ENCODE measurements at places on chromosomes 16 and 17.

GRCh38 chr17:214881-215331, 33.5 kb upstream of the DOC2B start:
- DNase-seq, result no peak

DNA sequence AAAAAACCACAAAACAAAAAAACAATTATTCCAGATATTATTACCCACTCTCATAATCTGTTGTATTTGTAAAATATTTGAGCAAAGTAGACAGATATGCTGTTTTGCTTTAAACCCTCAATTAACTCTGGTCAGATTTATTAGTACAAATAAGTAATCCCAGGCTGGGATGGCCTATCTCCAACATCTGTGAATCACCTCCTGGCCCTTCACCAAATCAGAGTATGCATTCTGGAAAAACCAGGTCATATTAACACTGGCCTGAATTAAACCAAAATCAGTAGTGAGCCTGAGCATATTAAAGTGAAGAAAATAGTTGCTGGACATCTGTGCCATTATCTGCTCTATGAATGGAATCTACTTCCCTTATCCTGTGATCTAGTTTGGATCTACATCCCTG, 41.0 kb downstream of the STAT3 start:
- peak; percentile 90 for DNase-seq

DNA sequence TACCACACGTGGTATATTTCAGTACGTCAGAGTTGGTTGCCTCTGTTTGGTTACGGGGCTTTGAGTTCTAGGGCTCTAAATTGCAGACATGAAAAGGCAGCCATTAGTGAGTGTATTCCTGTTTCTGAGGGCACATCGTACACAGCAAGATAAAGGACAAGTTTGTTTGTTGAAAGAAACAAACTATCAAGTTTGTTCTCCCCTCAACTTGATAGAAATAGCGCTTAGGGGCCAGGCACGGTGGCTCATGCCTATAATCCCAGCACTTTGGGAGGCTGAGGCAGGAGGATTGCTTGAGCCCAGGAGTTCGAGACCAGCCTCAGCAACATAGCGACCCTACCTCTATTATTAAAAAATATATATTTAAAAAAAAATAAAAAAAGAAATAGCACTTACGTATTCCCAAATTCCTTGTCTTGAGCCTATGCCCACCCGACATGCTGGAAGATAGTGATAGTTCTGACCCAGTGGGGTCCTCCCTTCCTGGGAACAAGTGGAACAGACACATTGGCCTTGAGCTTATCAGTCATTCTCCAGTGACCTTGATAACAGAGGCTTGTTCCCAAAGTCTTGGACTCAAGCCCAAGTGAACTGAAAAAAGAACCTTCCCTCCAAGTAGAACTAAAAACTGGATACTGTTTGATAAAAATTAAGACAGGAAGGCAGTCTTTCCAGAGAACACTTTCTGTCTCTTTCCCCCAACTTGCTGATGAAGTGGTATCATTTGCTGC, 139.9 kb upstream of the CACNG3 start:
- no peak for DNase-seq

GRCh38 chr17:31417051-31417792, 25.7 kb downstream of the RAB11FIP4 start:
- DNase-seq, result no peak

DNA sequence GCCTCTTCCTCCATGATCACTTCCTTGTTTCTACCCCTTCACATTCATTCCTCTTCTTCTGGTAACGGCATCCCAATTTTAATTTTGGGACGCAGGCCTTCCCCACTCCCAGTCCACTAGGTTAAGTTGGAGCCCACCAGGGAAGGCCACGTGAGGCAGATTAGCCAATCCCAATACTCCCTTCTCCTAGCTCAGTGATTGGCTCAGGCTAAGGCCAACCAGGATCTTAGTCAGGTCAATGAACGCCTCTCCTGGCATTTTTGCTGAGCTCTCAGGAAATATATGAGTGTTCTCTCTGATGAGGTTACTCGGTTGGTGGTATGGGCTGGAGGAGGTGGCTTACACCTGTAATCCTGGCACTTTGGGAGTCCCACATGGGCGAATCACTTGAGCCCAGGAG, 15.4 kb downstream of the SEZ6L2 start:
- no peak for DNase-seq

DNA sequence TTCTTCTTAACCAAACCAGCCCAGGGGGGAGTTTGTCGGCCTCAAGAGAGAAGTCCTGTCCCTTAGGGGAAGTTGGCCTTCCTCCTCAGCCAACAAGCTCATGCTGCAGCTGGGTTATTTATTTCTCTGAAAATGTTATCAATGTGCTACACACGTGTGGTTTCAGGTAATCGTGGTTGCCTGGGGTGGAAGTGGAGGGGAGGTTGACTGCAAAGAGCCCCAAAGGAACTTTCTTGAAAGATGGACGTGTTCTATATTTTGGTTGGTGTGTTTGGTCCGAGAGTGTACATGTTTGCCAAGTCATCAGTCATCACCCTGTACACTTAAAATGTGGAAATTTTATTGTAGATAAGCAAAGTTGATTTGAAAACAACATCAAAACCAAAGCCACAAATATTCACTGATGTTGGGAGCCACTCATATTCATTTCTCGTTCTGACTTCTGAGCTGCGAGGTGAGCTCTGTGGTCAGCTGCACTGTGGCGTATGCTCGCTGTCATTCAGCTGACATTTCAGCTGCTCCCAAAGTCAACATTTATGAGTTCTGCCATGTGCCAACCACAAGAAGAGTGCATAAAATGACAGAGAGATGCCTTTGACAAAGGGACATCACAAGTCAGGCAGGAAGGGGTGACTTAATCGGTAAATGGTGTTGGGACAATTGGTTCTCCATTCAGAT, 26.5 kb upstream of the ADGRG1 start:
- DNase-seq, result no peak

- no peak for DNase-seq
Measured at GRCh38 chr16:87507351-87508069, 14.7 kb upstream of the ZCCHC14 start.

DNA sequence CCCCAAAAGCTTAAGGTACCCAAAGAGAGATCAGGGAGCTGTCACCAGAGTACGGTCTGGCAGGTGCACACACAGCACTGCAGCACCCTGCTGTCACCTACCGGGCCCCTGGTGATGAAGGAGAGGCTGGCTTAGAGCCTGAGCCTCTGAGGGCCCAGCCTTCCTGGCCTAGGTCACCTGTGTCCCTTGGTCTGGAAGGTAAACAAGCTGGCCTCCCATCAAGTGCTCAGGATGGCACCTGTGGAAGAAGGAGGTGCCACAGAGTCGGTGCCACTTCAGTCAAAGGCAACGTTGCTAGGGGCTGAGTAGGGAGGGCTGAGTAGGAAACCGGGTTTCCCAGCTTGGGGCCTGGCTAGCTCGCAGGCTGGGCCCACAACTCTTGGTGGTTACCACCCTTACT, 70.7 kb downstream of the COG7 start:
- no peak for DNase-seq

- no peak for DNase-seq
Measured at GRCh38 chr16:49904348-49905062, 48.6 kb upstream of the ZNF423 start.

DNA sequence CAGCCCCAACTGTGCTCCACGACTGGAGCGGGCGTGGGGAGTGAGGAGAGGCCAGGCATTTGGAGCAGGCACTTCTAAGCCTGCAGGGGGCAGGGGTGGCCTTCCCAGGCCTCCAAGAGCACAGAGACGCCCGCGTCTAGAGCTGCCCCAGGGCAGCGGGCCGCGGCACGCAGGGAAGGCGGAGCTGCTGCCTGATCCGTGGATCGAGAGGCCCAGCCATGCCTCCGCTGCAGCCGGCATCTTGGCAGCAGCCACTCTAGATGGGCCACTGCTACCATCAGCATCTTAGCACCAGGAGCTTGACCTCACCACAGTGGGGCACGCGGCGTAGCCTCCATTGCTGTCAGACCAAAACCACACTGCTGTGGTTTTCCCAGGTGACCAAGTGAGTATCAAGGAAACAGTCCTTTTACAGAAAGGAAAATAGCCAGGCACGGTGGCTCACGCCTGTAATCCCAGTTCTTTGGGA, 20.4 kb upstream of the WDR45B start:
- DNase-seq, result peak; percentile 38

DNA sequence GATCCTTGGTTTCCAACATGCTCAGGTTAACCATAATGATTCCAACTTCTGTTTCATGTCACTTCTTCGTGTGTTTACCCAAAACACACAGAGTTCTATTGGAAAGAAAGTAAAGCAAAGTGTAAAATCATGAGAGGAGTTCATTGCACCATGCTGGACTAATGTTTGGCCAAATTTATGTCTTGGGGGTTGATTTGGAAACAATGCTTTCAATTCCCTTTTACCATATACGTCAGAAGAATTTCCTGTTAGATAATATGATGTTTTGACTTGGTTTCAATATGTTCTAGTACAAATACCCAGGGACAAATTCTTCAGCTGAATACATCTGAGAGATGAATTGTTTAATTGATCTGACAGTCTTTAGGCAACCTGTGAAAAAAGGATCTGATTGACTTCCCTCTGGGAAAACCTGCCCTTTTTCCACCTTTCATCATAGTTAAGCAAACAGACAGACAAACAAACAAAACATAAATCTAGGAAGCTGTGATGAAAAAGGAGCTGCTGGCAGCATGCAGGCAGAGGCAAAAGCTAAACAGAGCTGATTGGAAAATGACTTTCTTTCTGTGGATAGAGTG, 26.0 kb upstream of the MPHOSPH6 start:
- no peak for DNase-seq

- no peak for DNase-seq
Measured at GRCh38 chr16:4713663-4714501, 20.2 kb downstream of the ANKS3 start.

DNA sequence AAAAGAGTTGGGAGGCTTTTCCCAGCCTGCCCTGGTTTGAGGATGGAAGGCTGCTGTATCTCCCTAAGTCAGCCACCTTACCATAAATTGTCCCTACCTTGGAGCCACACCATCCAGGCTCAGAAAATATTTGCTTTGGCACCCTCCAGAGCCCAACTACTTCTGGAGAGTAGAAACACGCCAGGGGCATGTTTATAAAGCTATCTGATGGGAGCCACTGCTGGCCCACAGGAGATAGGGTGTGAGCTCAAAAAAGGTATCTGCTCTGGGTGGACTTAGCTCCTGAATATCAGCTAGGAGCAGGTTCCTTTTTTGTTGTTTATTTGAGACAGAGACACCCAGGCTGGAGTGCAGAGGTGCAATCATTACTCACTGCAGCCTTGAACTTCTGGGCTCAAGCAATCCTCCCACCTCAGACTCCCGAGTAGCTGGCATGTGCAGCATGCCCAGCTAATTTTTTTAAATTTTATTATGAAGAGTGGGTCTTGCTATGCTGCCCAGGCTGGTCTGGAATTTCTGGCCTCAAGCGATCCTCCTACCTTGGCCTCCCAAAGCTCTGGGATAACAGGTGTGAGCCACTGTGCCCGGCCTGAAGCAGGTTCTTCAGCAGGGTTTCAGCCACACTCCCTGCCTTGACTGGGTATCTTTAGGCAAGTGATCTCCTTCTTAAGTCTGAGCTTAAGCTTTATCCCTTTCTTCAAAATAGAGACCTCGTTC, 147.1 kb downstream of the SALL1 start:
- DNase-seq, result no peak

DNA sequence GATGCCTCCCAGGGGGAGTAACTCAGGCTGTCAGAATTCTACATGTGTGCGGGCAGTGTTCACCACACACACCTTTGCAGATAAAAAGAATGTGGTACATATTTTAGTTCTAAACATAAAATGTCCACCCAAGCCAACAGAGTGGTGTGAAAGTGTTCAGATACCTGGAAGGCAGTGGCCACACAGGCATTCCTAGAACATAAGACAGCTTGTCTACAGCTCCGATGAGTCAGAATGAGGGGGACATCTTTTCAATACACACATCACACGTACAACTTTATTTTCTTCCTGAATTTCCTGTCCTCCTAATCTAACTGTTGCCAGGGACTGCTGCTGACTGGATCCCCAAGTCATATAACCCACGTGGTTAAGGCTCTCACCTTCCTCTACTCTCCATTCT, 142.3 kb downstream of the ZFHX3 start:
- peak; percentile 49 for DNase-seq

GRCh38 chr17:36921095-36921851, 16.0 kb upstream of the LHX1 start:
- peak; percentile 56 for DNase-seq

- no peak for DNase-seq
Measured at GRCh38 chr17:1914661-1915083, 84.9 kb downstream of the RPA1 start.

GRCh38 chr17:58370309-58370708, 18.3 kb upstream of the SUPT4H1 start:
- no peak for DNase-seq

DNA sequence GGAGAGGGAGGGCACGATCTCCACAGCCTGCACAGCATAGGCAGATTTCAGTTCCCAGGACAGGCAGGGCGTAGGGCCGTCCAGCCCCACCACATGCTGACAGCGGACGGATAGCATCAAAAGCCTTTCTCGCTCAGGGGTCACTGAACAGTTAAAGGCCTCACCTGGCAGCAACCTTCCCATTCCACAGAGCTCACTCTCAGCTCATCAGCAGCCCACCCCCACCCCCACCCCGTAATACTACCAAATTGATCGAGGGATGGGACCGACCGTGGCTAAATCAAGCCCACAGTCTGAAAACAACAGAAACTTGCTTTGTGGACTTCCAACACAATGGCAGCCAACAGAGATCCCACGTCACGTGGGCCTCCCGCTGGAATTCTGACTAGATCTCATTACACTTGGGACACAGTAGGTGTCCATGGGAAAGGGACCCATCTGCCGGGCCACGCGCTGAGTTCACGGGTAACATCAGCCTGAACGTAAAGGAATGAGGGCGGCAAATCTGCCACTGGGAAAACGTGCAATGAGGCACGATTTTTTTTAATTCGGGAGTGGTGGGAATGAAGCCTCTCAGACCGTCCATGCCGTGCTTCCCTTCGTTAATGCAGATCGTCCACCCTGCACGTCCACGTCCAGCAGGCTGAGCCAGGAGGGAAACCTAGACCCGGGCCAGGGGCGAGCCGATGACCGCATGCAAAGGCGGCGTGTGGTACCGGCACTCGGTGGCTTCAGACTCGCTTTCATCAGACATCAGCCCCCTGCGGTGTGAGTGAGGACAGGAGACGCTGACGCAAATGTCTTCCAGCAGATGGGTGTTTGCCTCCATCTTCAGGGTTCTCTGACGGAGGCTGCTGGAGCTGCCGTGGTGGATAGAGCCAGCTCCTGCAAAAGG, 92.1 kb downstream of the TBC1D16 start:
- DNase-seq, result no peak

- DNase-seq, result peak; percentile 9
Measured at GRCh38 chr17:50468304-50469207, at the start of gene CHAD. Gene CHAD (minus strand): TSS chr17:50468880. CDS start chr17:50468813, 67 bp downstream.

- DNase-seq, result no peak
Measured at GRCh38 chr17:58084317-58084981, 1.2 kb downstream of the DYNLL2 start.
